ENCODE measurements at places on chromosomes 6 and 20.
A peak's percentile ranks its signal among the peaks of the same experiment; 100 is the strongest.

- no peaks in the 10 kb centered on the region for H3K36me3 ChIP-seq
- no peaks in the 10 kb centered on the region for H3K4me1 ChIP-seq
- no peak for DNase-seq
- no peaks in the 10 kb centered on the region for H3K27me3 ChIP-seq
Measured at GRCh38 chr6:82970839-82971238, 94.8 kb downstream of the UBE3D start.

GRCh38 chr6:134928151-134928900 lies 21.6 kb downstream of the ALDH8A1 start:
- H3K4me1 ChIP-seq, result no peaks in the 10 kb centered on the region
- H3K27ac ChIP-seq, result no peak overlapping the region
- H3K4me3 ChIP-seq, result no peak overlapping the region
- H3K27me3 ChIP-seq, result no peaks in the 10 kb centered on the region
- H3K36me3 ChIP-seq, result no peaks in the 10 kb centered on the region
- no peak for DNase-seq

- H3K27me3 ChIP-seq, result no peaks in the 10 kb centered on the region
- no peak overlapping the region for H3K4me3 ChIP-seq
- H3K27ac ChIP-seq, result peak overlapping the region; percentile 79
- DNase-seq, result no peak
- no peaks in the 10 kb centered on the region for H3K36me3 ChIP-seq
Measured at GRCh38 chr6:38261626-38262025, 378.1 kb downstream of the BTBD9 start.

DNA sequence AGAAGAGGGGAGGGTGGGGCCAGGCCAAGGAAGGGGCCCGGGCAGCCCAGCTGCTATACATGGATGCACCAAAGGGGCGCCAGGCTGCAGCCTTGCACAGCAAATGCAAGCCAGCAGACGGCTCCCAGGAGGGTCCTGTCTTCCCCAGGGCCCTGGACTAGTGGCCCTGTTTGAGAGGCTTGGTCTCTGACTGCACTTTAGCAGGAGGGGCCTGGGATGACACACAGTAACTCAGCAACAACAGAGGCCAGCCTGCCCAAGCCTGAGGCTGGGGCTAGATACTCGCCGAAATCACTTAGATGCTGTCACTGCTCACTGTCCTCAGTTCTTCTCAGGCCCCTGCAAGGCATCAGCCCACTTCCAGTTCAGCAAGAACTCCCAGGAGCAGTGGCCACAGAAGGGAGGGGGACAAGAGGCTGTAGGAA lies 73.5 kb downstream of the TRAM2 start:
- H3K27me3 ChIP-seq, result no peaks in the 10 kb centered on the region
- no peak for DNase-seq
- H3K36me3 ChIP-seq, result peaks cover 75% of the 10 kb centered on the region
- H3K27ac ChIP-seq, result no peak overlapping the region
- no peak overlapping the region for H3K4me3 ChIP-seq

DNA sequence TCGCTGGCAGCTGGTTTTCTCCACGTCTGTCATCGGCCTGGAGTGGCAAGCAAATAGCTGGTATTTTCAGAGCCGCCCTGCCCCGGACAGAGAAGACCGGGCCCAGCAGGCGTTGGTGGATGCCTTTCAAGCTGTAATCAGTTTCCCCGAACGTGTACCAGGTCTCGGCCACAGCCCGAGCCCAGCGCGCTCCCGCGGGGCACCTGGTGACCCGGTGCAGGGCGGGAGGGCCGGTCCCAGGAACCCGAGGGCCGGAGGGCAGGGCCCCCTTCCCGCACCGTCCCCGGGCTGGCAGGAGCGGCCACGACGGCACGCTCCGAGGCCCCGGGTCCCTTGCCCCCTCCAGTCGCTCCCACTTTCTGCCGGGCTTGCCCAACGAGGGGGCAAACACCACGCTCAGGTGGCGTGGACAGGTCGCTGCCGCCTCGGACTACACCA lies 348 bp upstream of the PYGB start:
- peaks cover 5% of the 10 kb centered on the region for H3K27me3 ChIP-seq
- peak overlapping the region; percentile 91 for H3K4me3 ChIP-seq
- H3K36me3 ChIP-seq, result peaks cover 18% of the 10 kb centered on the region
- H3K4me1 ChIP-seq, result peaks cover 19% of the 10 kb centered on the region

- no peak for DNase-seq
- no peaks in the 10 kb centered on the region for H3K4me1 ChIP-seq
- no peak overlapping the region for H3K4me3 ChIP-seq
- no peak overlapping the region for H3K27ac ChIP-seq
- H3K36me3 ChIP-seq, result no peaks in the 10 kb centered on the region
Measured at GRCh38 chr20:50543326-50543725, 33.1 kb downstream of the PTPN1 start.

GRCh38 chr6:90715093-90715655 lies 128.3 kb upstream of the MAP3K7 start:
- no peaks in the 10 kb centered on the region for H3K27me3 ChIP-seq
- H3K4me1 ChIP-seq, result peaks cover 2% of the 10 kb centered on the region
- no peaks in the 10 kb centered on the region for H3K36me3 ChIP-seq
- no peak overlapping the region for H3K27ac ChIP-seq
- no peak for DNase-seq

DNA sequence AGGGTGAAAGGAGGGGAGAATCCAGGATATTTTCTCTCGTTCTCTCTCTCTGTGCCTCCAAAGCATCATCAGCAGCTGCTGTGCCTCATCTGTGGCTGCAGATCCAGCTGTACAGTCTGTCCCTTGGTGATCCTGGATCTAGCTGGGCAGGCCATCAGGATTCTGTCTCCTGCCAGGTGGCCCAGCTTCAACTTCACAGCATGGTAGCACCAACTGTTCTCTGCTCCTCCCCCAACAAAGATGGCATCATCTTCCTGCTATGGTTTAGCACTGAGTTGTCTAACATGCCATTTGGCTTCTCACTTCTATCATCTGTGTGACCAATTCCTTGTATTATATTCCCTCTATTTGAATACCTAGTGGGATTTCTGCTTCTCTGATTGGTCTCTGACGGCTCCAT lies 28.6 kb upstream of the ARFGEF2 start:
- H3K36me3 ChIP-seq, result no peaks in the 10 kb centered on the region
- H3K27me3 ChIP-seq, result no peaks in the 10 kb centered on the region
- no peak overlapping the region for H3K27ac ChIP-seq

GRCh38 chr6:151962246-151962846 lies 154.9 kb downstream of the ESR1 start:
- DNase-seq, result no peak
- no peak overlapping the region for H3K27ac ChIP-seq
- H3K36me3 ChIP-seq, result no peaks in the 10 kb centered on the region
- H3K27me3 ChIP-seq, result no peaks in the 10 kb centered on the region
- no peaks in the 10 kb centered on the region for H3K4me1 ChIP-seq
- H3K4me3 ChIP-seq, result no peak overlapping the region

DNA sequence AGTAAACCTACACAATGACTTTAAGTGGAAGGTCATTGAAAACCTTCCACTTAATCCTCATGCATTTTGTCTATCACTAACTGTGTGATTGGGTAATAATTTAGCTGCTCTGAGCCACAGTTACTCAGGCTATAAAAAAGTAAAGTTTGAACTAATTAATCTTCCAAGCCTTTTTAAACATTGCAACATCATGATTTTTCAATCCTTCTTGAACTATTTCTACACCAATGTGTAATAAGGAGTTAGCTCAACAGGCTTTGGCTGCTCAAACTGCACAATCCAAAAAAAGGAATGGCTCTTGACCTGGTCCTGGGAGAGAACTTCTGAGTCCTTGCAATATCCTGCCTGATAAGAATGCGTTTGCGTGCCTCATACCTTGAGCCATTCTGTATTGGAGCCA lies 34.8 kb upstream of the FILIP1 start:
- H3K4me1 ChIP-seq, result no peaks in the 10 kb centered on the region
- no peak overlapping the region for H3K4me3 ChIP-seq
- DNase-seq, result no peak
- no peaks in the 10 kb centered on the region for H3K27me3 ChIP-seq

DNA sequence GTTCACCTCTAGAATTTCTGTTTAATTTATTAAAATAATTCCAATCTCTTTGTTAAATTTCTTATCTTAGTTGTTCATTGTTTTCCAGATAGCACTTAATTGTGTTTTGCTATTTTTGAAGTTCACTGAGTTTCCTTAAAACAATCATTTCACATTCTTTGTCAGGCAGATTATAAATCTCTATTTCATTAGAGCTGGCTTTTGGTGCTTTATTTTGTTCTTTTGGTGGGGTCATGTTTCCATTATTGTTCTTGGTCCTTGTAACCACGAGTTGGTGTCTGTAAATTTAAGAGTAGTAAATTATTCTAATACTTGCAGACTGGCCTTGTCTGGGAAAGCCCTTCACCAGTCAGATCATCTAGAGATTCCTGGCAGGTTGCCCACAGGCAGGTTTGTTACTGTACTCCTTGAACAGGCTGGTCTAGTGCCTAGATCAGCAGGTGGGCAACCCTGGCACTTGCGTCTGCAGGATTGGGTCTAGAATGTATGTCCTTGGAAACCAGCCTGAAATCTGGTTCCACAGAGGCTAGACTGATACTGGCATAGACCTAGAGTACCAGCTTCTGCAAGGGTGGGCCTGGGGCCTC lies 110.4 kb downstream of the ADGB start:
- no peaks in the 10 kb centered on the region for H3K27me3 ChIP-seq
- no peak overlapping the region for H3K27ac ChIP-seq
- H3K4me3 ChIP-seq, result no peak overlapping the region

DNA sequence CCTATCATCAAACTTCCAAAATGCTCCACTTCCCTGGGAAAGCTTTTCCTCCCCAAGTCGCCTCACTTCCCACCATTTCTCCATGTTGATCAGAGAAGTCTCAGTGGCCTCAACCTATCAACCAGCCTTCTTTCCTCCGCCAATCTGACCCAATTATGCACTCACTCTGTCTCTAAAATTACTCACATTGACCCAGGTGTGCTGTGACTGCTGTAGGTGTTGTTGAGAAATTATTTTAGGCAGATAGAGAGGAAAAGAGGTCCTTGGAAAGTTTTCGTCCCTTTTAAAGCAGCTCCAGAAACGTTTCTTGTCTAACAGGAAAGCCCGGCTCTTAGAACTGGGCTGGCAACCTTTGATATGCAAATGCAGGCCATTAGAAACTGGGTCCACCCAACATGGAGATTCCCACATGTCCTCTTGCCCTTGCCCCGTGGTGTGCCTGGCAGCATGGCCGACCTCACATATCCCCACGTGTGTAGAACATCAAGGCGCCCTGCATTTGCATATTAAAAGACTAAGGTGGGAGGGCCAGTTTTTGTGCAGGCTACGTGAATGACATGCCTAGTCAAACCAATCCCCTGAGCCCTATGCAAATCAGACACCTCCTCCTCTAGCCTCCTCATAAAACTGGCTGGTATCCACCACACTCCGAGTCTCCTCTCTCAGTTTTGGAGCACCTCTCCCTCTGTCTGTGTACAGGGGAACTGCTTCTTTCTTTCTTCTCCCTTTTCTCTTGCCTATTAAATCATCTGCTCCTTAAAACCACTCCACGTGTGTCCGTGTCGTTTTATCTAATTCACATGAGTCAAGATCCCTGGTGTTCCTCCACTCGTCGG lies 12.9 kb downstream of the IPCEF1 start:
- peaks cover 5% of the 10 kb centered on the region for H3K27me3 ChIP-seq
- no peak for DNase-seq
- no peak overlapping the region for H3K4me3 ChIP-seq
- H3K4me1 ChIP-seq, result no peaks in the 10 kb centered on the region

- H3K27ac ChIP-seq, result no peak overlapping the region
- H3K4me3 ChIP-seq, result no peak overlapping the region
- no peaks in the 10 kb centered on the region for H3K36me3 ChIP-seq
- no peak for DNase-seq
- no peaks in the 10 kb centered on the region for H3K4me1 ChIP-seq
Measured at GRCh38 chr6:1049900-1050299, 262.0 kb upstream of the FOXQ1 start.

- no peak for DNase-seq
- no peaks in the 10 kb centered on the region for H3K36me3 ChIP-seq
- no peaks in the 10 kb centered on the region for H3K27me3 ChIP-seq
- H3K27ac ChIP-seq, result no peak overlapping the region
Measured at GRCh38 chr6:75171567-75171966, 34.3 kb downstream of the COL12A1 start.

GRCh38 chr20:56358070-56358469 lies 704 bp upstream of the FAM210B start:
- no peaks in the 10 kb centered on the region for H3K27me3 ChIP-seq
- no peak overlapping the region for H3K4me3 ChIP-seq
- H3K27ac ChIP-seq, result no peak overlapping the region
- H3K4me1 ChIP-seq, result peaks cover 12% of the 10 kb centered on the region
- no peak for DNase-seq

DNA sequence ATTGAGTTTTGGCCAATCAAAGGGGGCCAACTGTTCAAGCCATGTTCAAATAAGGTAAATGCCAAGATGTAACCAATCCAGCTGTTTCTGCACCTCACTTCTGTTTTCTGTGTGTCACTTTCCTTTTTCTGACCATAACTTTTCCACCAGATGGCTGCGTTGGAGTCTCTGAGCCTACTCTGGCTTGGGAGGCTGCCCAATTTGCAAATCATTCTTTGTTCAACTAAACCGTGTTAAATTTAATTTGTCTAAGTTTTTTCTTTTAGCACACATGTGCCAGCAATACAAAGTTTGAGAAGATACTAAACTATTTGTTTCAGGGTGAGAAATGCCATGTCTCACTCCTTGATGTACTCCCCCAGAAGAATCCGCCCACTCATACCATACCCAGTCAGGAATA lies 52.1 kb downstream of the IYD start:
- no peaks in the 10 kb centered on the region for H3K36me3 ChIP-seq
- no peak overlapping the region for H3K4me3 ChIP-seq
- H3K4me1 ChIP-seq, result no peaks in the 10 kb centered on the region
- H3K27me3 ChIP-seq, result no peaks in the 10 kb centered on the region
- H3K27ac ChIP-seq, result no peak overlapping the region
- DNase-seq, result no peak

GRCh38 chr6:16441262-16441661 lies 202.9 kb downstream of the GMPR start:
- no peaks in the 10 kb centered on the region for H3K27me3 ChIP-seq
- no peaks in the 10 kb centered on the region for H3K36me3 ChIP-seq
- H3K4me3 ChIP-seq, result no peak overlapping the region
- no peak for DNase-seq

- H3K4me1 ChIP-seq, result peaks cover 6% of the 10 kb centered on the region
- DNase-seq, result no peak
- H3K27ac ChIP-seq, result no peak overlapping the region
Measured at GRCh38 chr20:47876311-47877088, 91.2 kb upstream of the SULF2 start.

GRCh38 chr6:166950443-166950821 lies 5.9 kb downstream of the RNASET2 start:
- H3K27ac ChIP-seq, result no peak overlapping the region
- H3K36me3 ChIP-seq, result peaks cover 7% of the 10 kb centered on the region
- H3K4me1 ChIP-seq, result peaks cover 2% of the 10 kb centered on the region
- H3K4me3 ChIP-seq, result no peak overlapping the region
- DNase-seq, result no peak

- H3K36me3 ChIP-seq, result no peaks in the 10 kb centered on the region
- DNase-seq, result no peak
- no peak overlapping the region for H3K27ac ChIP-seq
- peaks cover 1% of the 10 kb centered on the region for H3K4me1 ChIP-seq
- no peaks in the 10 kb centered on the region for H3K27me3 ChIP-seq
Measured at GRCh38 chr6:118656847-118657451, 5.6 kb upstream of the CEP85L start.
